A549 treated with RU486 at 1 μM for 4 hours (cell line): ENCODE measurements at places on chromosomes 2 and 18. TPM values are rescaled to one million over a fixed set of nuclear protein-coding genes. Genes with fewer than 3 reads are reported as not detected.

Gene CXCR1
- total RNA-seq = not detected in 5 replicates

Gene DAW1
- 2.0 to 2.9 TPM (median 2.3 TPM) in 5 replicates for total RNA-seq

Gene LBX2
- 2.7 to 4.1 TPM (median 3.4 TPM) in 5 replicates for total RNA-seq

Gene ACTG2
- 0.17 to 0.43 TPM (median 0.29 TPM) in 4 of 5 replicates, not detected in the other for total RNA-seq

Gene SUPT7L
- 26.9 to 33.7 TPM (median 31.6 TPM) in 5 replicates for total RNA-seq

Gene LINC00305
- total RNA-seq = not detected in 5 replicates

Gene COLEC11
- total RNA-seq = 0.39 to 0.76 TPM (median 0.60 TPM) in 5 replicates

Gene SP140
- 0.08 to 0.39 TPM in 2 of 5 replicates, not detected in the others for total RNA-seq

Gene PSMA8
- total RNA-seq = not detected in 5 replicates

Gene RTTN
- total RNA-seq = 4.7 to 5.6 TPM (median 5.3 TPM) in 5 replicates

Gene SCN2A
- not detected in 5 replicates for total RNA-seq

Gene ASB3
- 9.1 to 14.2 TPM (median 12.6 TPM) in 5 replicates for total RNA-seq
